ENCODE measurements at places on chromosomes 13 and 19. TPM values are rescaled to one million over a fixed set of nuclear protein-coding genes. Genes with fewer than 3 reads are reported as not detected.

DNA sequence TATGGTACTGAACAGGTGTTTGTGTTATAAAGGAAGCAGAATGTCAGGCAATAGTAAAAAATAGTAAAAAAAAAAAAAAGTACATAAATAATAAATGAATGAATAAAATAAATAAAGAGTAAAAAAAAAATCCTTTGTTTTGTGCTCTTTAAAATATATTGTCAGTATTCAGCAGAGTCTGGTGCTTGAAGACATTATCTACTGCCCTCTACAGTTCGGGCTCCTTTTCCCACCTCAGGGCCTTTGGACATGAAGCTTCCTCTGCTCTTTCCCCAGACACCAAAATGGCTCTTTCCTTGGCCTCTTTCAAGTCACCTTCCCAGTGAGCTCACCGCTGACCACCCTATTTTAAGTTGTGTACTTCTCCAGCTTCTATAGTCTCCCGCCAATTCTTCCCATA is 137.5 kb downstream of the TNFRSF19 start:
- DNase-seq = no peak

- DNase-seq = no peak
Measured at GRCh38 chr13:26324867-26325266, 70.9 kb downstream of the CDK8 start.

DNA sequence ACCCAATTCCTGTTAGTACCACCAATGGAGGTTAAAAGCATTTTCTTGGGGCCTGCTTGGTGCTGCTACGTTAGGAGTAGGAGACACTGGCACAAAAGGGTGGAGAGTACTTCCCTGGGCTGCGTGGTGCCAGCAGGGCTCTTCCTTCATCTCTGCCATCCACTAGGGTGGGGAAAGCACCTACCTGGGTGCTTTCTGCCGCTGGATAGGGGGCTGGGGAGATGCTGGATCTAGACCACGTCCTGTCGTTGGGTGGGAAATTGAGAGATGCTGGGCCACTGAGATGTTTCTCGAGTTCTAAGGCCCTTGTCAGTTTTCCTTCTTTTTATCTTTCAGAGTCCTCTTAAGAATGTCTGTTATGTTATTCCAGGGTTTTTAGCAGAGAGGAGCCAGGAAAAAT is 6.7 kb upstream of the FCGBP start:
- no peak for DNase-seq

CD22 gene
- total RNA-seq = not detected

GRCh38 chr13:51874651-51875050 is 12.9 kb downstream of the CCDC70 start:
- DNase-seq = peak; percentile 30

GRCh38 chr13:111095031-111095840 is 19.9 kb upstream of the ARHGEF7 start:
- DNase-seq = no peak

GRCh38 chr13:77779552-77780272 is 82.2 kb downstream of the SLAIN1 start:
- DNase-seq = no peak

DUXA gene
- not detected for total RNA-seq

- DNase-seq = no peak
Measured at GRCh38 chr19:14402332-14403144, 16.6 kb downstream of the DDX39A start.

IRGC gene
- not detected for total RNA-seq

DNA sequence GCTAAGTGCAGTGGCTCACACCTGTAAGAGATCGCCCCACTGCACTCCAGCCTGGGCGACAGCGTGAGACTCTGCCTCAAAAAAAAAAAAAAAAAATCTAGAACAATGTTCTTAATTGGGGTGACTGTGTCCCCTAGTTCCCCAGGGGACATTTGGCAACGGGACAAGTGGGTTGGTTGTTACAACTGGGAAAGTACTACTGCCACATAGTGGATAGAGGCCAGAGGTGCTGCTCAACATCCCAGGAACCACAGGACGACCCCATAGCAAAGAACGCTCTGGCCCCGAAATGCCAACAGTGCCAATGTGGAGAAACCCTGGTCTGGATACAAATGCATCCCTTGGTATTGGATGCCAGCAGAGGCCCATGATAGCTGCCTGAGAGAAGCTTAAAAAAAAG is 11.8 kb downstream of the NLRP12 start:
- DNase-seq = no peak

GRCh38 chr13:23140492-23140891 is 40.3 kb upstream of the SGCG start:
- DNase-seq = no peak

DNA sequence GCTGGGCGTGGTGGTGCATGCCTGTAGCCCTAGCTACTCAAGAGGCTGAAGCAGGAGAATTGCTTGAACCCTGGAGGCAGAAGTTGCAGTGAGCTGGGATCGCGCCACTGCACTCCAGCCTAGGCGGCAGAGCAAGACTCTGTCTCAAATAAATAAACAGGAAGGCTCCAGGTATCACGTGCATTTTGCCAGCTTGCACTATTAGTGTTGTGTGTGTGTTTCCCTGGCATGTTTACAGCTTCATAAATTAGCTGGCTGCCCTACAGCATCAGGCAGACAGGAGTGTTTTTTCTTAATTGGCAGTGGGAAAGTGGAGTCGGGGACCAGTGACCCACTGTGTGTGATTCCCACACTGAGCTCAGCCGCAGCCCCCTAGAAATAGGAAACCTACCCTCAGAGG is 32.6 kb downstream of the SHISA2 start:
- no peak for DNase-seq

ZNF776 gene
- total RNA-seq = 51.6 TPM

ZNF345 gene
- total RNA-seq = 17.8 TPM

DNAJB1 gene
- total RNA-seq = 33.5 TPM

DNA sequence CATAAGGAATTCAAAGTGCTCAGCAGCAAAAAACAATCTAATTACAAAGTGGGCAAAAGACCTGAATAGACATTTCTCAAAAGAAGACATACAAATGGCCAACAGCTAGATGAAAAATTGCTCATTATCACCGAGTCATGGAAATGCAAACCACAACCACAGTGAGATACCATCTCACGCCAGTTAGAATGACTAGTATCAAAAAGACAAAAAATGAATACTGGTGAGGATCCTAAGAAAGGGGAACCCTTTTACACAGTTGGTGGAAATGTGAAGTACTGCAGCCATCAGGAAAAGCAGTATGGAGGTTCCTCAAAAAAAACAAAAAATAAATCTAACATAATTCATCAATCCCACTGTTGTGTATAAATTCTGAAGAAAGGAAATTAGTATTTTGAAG is 1206.1 kb downstream of the EFNB2 start:
- DNase-seq = no peak

DGKH gene
- total RNA-seq = 20.0 TPM

WDR88 gene
- total RNA-seq = 0.16 TPM

- DNase-seq = no peak
Measured at GRCh38 chr19:1675633-1676350, 23.4 kb upstream of the TCF3 start.

DNA sequence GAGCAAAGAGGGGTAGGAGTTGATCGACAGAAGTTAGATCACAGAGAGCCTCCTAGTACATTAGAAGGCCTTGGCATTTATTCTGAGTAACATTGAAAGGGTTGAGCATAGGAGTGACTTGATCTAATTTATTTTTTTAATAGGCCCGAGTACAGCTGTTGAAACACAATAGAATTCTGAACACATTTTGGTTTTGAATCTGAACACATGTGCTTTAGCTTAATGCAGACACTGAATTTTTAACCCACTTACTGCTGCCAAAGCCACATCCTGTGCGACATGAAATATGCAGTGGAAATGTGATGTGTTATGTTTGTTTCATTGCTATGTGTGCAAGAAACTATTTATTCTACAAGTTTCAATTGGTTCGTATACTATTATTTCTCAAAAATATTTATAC is 1505.9 kb downstream of the PCDH9 start:
- DNase-seq = no peak

DNA sequence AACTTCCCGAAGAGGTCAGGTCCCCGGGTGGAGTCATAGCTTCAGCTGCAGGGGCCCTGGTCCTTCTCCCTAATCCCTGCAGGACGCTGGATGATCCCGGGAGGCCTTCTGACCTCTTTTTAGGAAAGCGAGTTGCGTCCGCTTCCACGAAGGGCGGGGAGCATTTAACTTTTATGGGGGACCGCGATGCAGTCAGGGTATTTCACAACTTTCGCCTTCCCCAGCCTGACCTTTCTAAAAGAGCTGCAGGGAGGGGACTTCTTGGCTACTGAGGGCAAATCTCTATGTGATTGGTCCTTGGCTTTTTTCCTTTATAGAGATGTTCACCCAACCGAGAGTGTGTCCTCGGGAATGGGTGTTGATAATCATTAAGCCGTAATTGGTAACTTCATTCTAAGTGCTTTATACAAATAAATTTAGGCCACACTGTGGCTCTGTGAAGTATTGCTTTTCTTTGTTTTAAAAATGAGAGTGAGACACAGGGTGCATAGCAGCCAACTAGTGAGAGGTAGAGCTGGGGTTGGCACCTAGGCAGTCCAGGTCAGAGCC is 778 bp downstream of the ZNF230 start:
- no peak for DNase-seq

DNA sequence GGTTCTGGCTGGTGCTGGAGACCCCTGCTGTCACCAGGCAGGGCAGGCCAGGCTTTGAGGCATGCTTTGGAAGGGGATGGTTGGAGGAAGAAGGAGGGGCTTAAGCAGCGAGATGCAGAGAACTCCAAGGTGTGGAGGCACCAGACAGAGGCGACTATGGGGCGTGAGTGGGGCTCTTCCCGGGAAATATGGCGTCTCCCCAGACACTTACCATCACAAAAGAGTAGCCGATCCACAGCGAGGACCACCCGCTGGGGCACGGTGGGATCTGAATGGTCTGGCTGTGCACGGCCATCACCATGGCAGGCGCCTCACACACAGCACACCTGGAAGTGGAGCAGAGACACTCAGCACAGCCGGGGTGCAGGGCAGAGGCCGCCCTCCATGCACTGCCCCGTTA is 151.9 kb downstream of the COL4A1 start:
- DNase-seq = no peak

- DNase-seq = no peak
Measured at GRCh38 chr19:55044771-55045716, 7.0 kb upstream of the GP6 start.

NBEA gene
- 251 TPM for total RNA-seq

ALG5 gene
- total RNA-seq = 20.4 TPM

SLC10A2 gene
- not detected for total RNA-seq

DNA sequence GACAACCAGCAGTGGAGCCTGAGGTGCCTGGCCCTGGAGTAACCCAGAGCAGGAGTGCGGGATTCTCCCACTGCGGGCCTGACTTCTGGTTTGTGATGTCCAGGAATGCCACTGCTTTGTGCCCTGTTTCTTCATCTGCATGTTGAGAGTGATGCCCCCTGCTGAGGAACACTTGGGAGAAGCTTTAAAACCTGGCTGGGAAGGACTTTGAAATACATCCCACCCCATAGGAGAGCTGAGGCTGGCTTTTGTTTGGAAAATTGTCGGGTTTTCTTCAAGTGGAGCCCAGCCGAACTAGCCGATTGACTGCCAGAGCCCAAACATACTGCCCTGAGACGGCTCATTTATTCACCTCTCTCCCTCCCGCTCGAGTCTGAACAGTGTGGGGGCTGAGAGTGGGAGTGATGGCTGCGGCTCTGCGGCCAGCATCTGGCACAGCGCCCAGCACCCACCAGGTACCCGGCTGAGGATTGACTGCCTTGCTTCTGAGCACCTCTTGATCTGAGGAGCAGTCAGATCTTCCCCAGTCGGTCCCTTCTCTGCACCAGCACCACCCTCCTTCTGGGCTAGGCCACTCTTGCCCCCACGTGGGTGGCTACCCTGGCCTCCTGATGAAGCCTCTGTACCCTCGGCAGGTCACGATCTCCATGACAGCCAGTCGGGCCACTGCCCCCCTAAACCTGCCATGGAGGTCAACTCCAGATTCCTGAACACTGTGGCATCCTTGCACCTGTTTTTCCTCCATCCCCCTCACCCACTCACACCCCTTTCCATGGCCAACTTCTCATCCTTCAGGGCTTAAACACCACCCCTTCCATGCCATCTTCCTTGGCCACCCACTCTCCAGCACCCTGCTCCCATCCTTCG is 148.9 kb downstream of the SIPA1L3 start:
- DNase-seq = no peak

FFAR2 gene
- total RNA-seq = 0.16 TPM

IL27RA gene
- 7.0 TPM for total RNA-seq

DNA sequence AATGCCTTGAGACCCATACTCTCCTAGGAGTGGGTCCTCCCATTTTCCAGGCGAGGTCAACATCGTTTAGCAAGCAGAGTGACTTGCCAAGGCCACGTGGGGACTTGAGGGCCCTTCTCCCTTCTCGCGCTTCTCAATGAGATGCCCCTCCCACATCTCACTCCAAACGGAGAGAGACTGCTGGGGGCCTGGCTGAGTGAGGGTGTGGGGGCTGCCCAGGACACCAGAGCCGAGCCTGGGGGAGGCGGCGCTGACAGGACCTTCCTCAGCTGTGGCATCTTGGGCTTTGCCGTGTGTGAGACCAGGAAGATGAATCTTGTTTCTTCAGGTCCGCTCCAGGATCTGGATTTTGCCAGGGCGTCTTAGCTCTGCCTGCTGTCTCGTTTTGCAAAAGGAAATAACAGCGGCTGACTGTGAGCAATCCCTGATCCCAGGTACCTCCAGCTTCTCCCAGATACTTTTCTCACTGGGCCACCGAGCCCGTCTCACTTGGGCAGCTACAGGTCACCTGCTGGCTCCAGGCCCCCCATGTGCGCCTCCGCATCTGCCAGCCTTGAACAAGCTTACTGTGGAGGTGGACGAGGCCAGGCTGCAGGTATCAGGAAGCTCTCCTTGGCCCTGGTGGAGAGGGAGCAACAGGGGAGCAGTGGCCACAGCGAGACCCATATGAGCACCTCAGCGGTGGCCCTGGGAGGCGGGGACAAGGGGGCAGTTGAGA is 6.0 kb downstream of the COX6B2 start:
- DNase-seq = no peak

GRCh38 chr13:40389081-40389641 is 277.3 kb downstream of the FOXO1 start:
- DNase-seq = no peak

- peak; percentile 46 for DNase-seq
Measured at GRCh38 chr19:8609279-8610040, 1.1 kb downstream of the ADAMTS10 start.
